Activated naive CD4-positive, alpha-beta T cell (primary cell): ENCODE measurements at places on chromosomes 5 and 9.
A peak's percentile ranks its signal among the peaks of the same experiment; 100 is the strongest.

DNA sequence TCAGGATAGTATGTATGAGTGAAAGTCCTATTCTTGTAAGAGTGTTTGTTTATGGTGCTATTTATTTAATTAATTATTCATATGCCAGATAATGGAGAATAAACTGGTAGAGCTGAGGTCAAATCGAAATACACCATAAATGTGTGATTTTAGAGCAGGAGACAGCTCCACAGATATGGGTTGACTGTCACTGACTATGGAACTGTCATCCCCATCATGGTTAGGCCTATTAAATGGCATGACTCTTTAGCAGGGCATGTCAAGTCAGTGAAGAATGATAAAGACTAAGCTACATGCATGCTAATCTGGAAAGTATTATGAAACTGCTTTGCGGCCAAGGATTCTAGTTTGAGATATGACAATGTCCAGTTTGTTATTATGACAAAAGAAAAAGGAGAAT is 658.6 kb downstream of the ISL1 start:
- no peak for DNase-seq

GRCh38 chr9:6944093-6944551 is 186.3 kb downstream of the KDM4C start:
- no peak for DNase-seq

DNA sequence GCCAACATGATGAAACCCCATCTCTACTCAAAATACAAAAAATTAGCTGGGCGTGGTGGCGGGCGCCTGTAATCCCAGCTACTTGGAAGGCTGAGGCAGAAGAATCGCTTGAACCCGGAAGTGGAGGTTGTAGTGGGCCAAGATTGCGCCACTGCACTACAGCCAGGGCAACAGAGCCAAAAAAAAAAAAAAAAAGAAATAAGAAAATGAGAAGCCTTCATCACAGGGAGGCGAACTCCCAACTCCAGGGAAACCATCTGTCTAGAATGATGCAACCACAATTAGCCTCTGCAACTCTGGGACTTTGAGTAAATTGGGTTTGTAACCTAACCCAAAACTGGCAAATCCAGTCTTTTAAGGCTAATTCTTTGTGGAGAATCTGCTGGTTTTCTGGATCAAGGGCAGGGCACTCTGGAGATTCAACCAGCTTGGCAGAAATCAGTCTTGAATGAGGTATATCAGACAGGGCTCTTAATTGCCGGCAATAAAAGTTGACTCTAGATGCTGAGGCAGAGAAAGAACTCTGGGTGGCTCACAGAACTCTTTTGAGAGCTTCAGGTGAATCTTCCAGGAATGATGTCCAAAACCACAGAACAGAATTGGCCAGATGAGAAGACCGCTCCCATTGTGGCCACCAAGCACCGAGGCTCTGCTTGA is 9.9 kb downstream of the S100Z start:
- no peak for DNase-seq

- DNase-seq = no peak
Measured at GRCh38 chr9:85142496-85142911, 473.0 kb downstream of the NTRK2 start.

DNA sequence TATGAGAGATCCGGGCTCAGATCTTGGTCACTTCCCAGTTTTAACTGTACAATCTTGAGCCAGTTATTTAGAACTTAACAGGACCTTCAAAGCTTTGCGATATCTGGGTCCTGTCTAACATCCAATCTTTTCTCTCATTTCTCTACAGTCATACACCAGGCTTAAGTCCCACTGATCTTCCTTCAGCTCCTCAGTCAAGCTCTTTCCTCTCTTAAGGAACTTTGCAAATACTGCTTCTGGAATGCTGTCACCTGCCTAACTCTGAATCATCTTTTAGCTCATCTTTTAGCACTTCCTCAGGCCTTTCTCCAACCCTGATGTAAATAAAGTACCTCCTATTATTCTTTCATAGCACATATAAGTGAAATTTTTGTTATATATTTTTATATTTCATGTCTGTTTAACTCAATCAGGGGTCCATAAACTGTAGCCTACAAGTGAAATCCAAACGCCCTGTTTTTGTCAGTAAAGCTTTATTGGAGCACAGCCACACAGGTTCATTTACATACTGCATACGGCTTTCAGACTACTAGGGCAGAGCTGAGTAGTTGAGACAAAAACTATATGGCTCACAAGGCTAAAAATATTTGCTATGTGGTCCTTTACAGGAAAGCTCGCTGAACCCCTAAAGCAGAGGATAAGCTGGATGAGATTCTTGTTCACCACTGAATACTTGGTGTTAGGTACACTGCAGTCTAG is 63.5 kb downstream of the MEF2C start:
- DNase-seq = no peak

GRCh38 chr9:16915126-16915831 is 44.8 kb upstream of the BNC2 start:
- no peak for DNase-seq

DNA sequence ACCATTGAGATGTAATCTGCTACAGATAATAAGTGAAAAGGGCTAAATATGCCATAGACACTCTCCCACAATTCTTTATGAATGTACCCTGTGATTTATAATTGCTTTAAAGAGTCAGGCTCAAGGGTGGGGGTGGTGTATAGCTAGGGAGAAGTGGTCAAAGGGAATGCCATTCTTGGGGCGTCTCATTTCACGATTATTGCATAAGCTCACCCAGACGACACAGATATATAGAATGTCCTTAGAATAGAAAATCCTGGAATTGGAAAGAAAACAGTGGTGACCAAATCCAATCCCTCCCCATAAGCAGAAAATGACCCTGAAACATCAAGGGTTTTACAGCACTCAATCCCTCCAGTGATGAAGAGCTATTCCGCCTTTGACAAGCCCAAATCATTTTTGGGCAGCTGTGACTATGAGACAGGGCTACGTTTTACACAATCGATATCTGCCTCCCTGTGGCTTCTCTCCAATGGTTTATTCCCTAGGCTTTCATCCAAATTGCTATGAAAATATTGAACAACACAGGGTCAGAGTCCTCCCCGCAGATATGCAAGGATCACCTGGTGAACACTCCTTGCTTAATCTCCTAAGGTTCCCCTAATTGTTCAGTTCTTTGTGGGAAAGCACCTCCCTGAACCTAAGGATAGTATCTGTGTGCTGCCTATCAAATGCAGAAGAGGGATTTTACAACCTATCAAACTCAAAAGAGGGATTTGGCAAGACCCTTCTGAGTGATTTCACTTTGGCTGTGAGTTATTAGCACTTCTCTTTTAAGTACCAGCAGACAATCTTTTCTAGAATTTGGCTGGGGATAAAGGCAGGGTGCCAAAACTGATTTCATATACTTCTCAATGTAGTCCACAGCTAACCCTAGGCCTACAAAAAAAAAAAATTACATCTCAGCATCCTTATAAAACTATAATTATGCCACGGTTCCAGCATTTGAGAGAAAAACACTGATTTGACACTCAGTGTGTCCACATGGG is 144.9 kb upstream of the CDH6 start:
- DNase-seq = no peak

DNA sequence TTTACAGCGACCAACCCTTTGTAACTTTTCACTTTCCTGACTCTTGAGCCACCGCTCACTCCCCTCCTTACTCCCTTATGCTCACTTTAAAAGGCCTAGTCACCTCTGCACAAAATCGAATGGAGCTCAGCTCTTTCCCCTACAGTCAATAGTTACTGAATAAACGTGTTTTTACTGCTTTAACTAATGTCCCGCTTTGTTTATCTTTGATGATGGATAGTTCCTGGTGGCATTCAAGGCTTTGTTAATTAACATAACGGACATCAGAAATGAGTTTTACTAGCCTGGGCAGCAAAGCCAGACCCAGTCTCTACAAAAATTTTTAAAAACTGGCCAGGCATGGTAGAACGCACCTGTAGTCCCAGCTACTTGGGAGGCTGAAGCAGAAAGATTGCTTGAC is 5.0 kb downstream of the SERINC5 start:
- DNase-seq = no peak

DNA sequence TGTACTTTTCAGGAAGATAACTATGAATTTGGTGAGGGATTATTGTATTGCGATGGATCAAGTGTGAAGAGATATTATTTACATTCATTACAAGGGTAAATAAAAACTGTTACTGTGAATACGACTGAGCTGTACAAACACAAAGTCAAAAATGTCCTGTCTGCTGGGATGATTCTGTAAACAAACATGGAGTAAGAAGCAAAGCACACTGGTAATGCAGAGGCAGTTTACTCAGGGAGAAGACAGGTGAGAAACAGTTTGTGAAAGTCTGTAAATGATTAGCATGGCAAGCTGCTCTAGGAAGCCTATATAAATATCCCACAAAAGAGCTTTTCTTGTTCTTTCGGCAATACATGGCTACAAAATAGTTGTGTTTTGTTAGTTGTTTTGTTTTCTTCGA is 115.4 kb upstream of the GNA14 start:
- DNase-seq = no peak

GRCh38 chr5:94945656-94946055 is 327.2 kb downstream of the SLF1 start:
- no peak for DNase-seq

DNA sequence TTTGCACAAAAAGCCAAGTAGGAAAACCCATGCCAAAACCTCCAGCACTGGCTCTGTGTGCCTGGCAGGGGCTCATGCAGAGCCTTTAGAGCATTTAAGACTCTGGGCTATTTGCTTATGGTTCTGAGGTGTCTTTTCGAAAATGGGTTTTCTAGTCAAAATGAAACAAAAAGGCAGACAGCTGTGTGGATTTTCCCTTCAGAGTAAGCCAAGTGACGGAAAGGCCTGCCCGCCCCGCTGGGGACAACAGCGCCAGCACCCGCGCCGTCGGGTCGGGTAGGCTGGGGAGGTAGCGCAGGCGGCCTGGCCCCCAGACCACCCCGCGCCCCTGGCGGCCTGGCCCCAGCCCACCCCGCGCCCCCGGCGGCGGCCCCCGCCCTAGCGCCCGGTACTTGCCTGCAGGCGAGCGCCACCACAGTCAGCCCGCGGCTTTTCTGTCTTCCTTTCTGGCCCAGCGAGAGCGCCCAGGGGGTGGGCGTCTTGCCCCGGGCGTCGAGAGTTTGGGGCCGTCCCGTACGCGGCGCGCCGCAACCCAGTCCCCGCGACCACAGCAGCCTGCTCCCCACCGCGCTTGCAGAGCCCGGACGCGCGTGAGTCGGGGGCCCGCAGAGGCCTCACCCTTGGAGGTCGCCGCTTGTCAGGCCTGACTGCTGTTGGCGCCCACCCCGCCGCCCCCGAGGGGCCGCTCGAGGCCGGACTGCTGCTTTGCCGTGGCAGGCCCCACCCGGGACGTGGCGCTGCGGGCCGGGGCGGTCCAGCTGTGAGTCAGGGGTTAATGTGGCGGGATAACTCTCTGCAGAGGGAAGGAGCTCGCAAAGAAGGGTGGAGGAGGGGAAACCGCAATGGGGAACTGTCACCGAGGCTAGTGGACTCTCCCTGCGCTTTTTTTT is at the start of gene TICAM2:
Gene TICAM2, minus strand, starts transcription at position 779 of the 890 bp plus-strand sequence. CDS start 21,223 bp downstream, outside the sequence.
- peak; percentile 11 for DNase-seq

- DNase-seq = no peak
Measured at GRCh38 chr5:68849906-68850305, 243.9 kb upstream of the SLC30A5 start.

DNA sequence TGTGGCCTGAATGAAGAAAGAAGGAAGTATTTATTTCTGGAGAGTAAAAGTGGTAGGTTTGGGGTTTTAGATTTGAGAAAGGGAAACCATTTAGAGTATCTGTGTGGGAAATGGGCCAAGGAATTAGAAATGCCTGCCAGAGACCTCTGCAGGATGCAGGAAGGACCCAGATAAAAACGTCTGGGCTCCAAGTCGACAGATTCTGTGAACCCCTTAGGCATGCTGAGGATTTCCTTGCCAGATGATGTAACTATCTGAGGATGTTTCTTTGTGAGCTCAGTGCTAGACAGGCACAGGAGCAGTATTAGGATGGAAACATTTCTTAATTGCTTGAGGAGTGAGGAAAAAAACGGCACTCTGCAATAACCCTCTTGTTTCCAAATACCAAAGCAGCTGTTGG is 251.8 kb upstream of the DMRT1 start:
- no peak for DNase-seq

- no peak for DNase-seq
Measured at GRCh38 chr5:40587376-40587775, 92.3 kb upstream of the PTGER4 start.

- DNase-seq = no peak
Measured at GRCh38 chr5:123813937-123814624, 302.1 kb downstream of the CSNK1G3 start.

DNA sequence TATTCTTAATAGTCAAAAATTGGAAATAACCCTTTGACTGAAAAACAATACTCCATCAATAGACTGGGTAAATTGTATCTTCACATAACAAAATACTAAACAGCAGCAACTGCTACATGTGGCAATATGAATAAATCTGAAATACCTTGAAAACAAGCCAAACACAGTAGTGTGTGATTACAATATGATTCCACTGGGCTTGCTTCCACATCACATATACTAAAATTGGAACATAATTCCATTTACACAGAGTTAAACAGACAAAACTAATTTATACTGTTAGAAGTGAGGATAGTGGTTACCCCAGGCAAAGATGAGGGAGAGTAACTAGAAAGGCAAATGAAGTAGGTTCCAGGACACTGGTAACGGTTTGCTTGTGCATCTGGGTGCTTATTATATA is 20.4 kb downstream of the FNIP1 start:
- DNase-seq = no peak

DNA sequence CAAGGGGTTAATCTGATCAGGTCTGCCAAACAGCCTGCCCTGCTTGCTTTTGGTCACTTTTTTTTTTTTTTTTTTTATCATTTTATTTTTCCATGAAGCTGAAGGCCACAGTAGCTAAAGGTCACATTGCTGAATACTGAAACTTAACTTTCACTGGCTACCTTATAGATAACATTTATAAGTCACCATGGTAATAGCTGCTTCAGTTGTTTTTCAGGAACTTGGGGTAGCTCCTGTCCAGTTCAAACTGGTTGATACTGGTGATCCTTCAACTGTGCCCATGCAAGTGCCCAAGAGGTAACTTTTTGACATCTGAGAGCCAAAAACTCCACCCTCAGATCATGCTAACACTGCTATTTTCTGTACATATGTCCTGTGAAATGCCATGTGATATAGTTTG is 68.3 kb upstream of the RGS7BP start:
- DNase-seq = no peak

- no peak for DNase-seq
Measured at GRCh38 chr5:3601911-3602782, 6.5 kb downstream of the IRX1 start.

GRCh38 chr5:79255786-79256557 is 20.0 kb downstream of the JMY start:
- DNase-seq = no peak
